ENCODE measurements at places on chromosomes 12 and 14.

- DNase-seq, result no peak
Observed at GRCh38 chr14:21494902-21495762, 16.0 kb downstream of the METTL3 start.

GRCh38 chr12:46678426-46678825 lies 147.4 kb downstream of the SLC38A4 start:
- no peak for DNase-seq

GRCh38 chr12:25958428-25959070 lies at the start of gene RASSF8:
TSS of gene RASSF8 (plus strand) at chr12:25958682. CDS start at chr12:26055344, 96,662 bp downstream.
- peak; percentile 83 for DNase-seq

DNA sequence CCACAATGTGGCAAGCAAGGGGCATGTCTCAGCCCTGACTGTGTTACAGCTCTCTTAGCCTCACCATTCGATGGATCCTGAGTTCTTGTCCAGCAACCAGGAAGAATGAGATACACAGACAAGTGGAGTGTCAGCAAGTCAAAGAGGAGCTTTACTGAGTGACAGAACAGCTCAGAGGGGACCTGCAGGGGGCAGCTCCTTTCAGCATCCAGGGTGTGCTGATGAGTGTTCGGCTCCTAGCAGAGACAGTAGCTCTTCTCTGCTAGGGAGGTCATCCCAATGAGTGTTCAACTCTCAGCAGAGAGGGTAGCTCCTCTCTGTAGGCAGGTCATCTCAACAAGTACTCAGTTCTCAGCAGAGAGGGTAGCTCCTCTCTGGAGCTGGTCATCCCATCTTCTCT lies 19.1 kb downstream of the SYNJ2BP start:
- DNase-seq, result no peak

GRCh38 chr12:105985383-105985782 lies 153.4 kb downstream of the NUAK1 start:
- no peak for DNase-seq

DNA sequence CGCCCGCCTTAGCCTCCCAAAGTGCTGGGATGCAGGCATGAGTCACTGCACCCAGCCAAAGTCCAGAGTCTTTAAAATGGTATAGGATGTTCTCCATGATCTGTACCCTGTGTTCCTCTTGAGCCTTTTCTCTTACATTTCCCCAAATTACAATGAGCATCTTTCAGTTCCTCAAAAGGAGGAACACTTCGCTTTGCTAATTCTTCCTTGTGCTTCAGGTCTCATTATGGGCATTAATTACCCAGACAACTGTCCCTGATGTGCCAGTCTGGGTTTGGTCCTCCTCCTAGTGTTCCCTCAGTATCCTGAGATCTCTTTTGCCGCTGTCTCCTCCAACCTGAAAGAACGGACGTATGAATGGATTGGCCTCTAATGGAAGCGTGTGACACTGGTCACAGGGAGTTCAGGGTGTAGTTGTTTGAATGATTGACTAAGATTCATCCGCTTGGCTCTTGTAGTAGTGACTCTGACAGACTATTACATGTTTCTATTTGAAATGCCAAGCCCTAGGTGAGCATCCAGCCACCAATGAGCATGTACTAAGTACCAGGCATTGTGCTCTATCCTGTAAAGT lies 8.2 kb downstream of the PRKCH start:
- no peak for DNase-seq

- no peak for DNase-seq
Observed at GRCh38 chr14:63205866-63206265, 1.6 kb downstream of the RHOJ start.

DNA sequence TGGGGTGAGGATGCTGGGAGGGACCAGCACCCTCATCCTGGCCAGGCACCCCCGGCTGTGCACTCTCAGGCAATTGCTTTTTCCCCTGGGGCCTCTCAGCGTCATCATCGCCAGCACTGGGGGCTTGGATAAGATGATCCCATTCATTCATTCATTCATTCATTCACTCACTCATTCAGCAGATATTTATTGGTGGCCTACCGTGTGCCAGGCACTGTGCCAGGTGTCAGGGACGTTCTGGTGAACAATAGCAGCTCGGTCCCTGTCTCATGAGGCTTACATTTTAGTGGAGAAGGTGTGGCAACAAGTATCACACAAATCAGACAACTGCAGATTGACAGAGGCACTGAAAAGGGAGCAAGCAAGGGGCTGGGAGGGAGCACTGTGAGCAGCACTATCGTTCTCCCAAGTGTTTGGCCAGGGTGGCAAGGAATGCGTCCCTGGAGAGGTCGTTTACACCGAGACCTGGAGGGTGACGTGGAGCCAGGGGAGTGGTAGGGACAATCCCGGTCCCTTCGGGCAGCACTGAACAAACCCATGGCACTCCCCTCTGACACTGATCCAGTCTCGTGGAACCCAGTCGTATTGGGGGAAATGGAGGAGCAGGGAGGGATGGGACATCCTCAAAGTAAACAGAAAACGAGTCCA lies 124.1 kb downstream of the PAPOLA start:
- no peak for DNase-seq

GRCh38 chr12:132162508-132163031 lies 18.3 kb downstream of the NOC4L start:
- DNase-seq, result no peak

DNA sequence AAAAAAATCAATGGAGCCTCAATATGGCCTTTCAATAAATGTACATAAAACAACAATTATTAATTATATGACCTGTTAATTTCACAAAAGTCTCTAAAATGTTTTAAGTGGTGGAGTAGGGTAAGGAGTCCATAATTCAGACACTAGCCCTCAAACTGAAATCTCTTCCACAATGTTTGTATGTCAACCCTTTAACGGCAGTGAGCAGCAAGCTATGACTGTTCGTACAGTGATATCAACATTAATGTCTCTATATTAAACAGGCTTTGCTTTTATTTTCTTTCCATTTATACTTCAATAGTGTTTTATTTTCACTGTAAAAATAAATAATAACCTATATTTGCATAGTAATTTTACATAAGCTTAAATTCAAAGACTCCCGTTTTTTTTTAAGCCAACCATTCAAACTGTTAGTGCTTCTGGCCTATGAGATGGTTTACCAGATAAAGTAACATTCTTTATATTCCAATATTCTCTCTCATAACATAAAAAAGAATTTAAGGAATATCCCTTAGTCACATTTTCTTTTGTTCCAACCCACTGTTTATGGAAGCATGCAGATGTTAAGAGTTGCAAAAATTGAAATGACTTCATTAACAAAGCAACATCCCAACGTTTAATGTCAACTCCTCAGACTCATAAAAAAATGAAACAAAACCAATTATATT lies 2.3 kb downstream of the CDK17 start:
- no peak for DNase-seq

DNA sequence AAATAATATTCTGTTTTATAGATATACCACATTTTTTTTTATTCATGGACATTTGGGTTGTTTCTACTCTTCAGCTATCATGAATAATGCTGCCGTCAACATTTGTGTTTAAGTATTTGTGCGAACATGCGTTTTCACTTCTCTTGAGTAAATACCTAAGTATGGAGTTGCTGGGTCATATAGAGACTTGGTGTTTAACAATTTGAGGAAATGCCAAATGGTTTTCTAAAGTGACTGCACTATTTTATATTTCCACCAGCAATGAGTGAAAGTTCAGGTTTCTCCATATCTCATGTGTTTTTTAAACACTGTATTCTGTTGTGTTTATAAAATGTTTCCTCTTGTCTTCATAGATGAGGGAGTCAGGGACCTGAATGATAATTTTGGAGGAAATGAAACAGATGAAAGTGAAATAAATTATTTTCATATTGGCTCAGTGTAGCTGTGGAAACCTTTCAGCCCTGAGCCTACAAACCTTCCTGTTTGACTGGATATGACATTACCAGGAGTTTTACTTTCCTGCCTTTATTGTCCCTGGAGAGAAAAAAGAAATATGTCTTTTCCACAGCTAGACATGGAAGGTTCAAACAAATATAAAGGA lies 26.3 kb downstream of the DAAM1 start:
- no peak for DNase-seq

DNA sequence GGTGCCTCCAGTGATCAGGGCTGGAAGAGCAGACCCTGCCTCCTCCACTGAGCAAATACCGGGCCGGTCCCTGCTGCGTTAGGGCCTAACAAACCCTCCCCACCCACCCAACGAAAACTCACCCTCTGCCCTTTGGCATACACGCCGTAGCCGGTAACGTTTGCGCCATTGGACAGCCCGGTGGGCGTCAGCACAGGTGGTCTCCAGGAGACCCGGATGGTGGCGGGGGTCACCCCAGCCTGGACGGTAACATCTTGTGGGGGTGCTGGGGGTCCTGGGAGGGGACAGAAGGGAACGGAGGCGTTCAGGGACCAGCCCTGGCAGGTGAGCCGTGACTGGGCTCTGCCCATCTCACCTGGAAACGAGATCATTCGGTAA lies 100.5 kb downstream of the PIWIL1 start:
- no peak for DNase-seq

DNA sequence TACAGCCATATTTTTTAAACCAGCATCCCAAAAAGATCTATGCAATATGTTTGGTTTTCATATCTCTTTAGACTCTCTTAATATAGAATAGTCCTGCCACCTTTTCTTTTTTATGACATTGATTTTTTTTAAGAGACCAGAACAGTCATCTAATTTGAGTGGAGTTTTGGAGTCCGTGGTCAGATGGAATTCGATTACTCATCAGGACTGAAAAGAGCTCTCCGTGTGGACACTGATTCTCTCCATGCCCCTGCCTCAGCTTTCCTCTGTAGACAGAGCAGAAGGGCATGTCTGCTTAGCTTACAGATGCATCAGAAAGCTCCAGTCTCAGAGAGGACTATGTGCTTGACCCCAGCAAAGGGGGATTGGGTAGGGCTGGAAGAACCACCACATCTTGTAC lies 27.8 kb downstream of the SMCO2 start:
- DNase-seq, result no peak

- no peak for DNase-seq
Observed at GRCh38 chr12:110971936-110972335, 51.6 kb upstream of the MYL2 start.

- DNase-seq, result peak; percentile 82
Observed at GRCh38 chr14:93655078-93655750, 133.1 kb downstream of the PRIMA1 start.

GRCh38 chr12:54159140-54159539 lies 29.6 kb downstream of the SMUG1 start:
- no peak for DNase-seq

DNA sequence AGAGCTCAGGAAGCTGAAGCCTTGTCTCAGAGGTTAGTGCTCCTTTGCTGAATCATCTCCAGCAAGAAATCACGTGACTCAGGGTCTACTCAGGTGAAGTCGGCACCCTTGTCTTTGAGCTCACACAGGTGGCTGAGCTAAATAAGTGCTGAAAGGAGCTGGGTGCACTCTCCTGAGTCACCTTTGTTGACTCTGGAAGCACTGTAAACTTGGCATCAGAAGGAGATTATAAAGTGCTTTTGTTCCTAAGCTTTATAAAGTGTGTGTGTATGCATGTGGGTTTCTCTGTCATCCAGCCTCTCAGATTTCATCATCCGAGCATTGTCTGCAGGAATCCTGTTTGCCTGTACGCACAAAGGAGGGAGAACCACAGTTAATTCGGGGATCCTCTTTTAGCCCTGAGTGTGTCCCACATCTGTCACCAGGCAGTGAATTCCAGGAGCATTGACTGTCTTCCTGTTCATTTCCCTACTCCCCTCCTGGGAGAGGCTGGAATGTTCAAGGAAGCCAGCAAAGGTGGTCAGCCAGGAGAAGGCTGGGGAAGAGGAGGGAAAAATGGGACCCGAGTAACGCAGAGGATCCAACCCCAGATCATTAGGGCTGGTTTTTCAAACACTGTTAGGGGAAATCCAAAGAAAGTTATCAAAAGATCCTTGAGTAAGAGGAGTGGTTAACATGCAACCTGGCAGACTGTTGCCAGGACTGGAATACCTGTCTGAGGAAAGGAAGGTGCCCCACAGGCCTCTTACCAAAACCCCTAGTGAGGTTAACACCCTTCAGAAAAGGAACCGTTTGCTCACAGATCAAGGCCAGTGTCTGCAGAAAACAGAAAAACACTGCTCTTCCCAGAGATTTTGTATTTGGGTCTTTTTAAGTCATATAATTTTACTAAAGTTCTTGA lies 157.5 kb upstream of the HIF1A start:
- DNase-seq, result no peak

- DNase-seq, result no peak
Observed at GRCh38 chr12:13594731-13595514, 386.5 kb downstream of the GRIN2B start.

DNA sequence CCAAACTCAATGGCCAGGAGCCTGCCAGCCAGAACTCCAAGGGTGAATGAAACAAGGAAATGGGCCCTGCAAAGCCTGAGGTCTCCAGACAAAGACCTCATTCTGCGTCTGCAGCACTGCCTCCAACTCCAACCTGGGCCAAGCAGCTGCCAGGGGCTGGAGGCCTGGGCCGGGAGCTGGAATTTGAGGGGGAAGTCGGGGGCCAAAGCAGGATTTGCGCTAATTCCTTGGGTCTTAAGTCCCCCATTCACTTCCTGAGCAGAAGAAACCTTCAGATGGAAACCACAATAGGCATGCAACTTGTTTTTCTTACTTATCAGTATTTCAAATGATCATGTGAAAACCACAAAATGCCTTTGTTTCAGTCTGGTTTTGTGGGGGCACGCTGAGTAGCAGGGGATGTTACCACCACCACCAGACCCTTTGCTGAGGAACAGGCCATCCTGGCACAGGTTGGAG lies 23.0 kb upstream of the TC2N start:
- DNase-seq, result no peak

- no peak for DNase-seq
Observed at GRCh38 chr14:60485057-60485597, 736 bp downstream of the C14orf39 start.

DNA sequence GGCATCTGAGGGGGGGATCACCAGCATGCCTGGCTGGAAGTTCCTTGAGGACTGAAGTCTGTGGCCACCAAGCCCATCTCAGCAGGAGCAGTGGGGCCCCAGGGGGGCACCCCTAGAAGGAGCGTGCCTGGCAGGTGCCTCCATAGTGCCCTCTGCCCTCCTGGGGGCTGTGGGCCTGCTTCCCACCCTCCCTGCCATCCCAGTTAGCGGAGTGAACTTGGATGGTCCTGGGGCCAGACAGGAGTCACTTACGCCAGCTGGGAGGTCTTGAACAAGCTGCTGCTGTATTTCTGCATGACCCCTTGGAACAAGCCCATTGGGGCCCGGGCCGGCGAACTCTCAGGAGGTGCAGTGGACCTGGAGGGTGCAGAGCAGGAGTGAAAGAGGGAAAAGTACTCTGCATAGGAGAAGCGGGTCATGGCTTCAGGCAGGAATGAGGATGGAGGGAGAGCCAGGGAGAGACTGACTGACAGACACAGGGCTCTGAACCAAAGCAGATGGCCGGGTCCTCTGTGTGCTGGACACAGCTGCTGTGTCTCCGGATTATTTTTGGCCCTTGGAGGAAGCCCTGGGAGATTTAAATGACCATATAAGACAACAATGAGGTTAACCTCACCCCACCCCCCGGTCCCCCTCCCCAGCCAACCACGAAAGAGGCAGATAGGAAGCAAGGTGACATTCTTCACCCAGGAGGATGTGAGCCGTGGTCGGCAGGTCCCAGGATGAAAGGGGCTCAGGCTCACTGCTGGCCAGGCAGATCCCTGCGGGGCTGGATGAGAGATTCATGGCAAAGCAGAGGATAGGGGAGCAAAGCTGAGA lies 19.6 kb downstream of the ASB2 start:
- DNase-seq, result no peak

GRCh38 chr14:61258985-61259384 lies 22.2 kb downstream of the TMEM30B start:
- DNase-seq, result no peak

GRCh38 chr14:74784634-74785033 lies 21.5 kb downstream of the YLPM1 start:
- DNase-seq, result no peak

Data from renal pelvis (tissue), 12 donors.